MG63 (cell line): ENCODE measurements at places on chromosomes 5 and 9. TPM values are rescaled to one million over a fixed set of nuclear protein-coding genes. Genes with fewer than 3 reads are reported as not detected.

Gene PCDHA1
- 0.10 TPM in 1 of 2 replicates, not detected in the other for total RNA-seq

Gene PDLIM4
- 71.1 and 130 TPM in 2 replicates for total RNA-seq

Gene TMEM215
- total RNA-seq, result not detected in 2 replicates

Gene SPAG8
- total RNA-seq, result 2.4 TPM in 1 of 2 replicates, not detected in the other

DNA sequence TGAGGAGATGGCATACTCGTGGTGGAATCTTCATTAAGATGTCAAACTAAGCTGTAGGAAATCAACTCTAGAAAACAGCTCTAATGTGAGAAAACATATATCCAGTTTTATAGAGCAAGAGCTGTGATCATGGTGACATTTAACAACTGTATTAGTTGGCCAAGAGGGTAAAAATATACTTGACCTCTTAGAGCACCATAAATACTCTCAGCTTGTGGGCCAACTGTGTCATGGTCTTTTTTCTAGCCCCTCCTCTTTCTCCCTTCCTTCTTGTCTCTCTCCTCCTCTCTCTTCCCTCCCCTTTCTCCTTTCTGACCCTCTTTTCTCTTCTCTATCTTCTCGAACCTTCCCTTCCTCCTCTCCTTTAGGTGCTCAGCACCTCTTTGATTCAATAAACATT lies 54.7 kb downstream of the TMC1 start:
- no peak for DNase-seq

DNA sequence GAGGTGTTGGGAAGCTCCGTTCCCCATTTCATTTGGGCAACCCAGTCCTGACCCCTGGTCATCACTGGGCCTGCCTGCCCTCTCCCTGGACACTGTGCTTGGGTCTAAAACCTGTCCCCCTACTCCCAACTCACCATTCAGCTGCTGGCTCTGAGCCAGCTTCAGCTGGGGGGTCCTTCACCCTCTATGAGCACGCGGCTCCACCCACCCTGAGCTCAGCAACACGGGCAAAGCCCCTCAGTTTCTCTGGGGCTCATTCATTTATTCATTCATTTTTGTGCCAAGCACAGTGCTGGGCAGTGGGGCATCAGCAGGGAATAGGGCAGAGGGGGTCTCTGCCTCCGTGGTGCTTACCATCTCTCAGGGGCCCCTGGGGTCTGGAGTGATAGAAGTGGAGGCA lies 199.8 kb upstream of the MVB12B start:
- no peak for DNase-seq

DNA sequence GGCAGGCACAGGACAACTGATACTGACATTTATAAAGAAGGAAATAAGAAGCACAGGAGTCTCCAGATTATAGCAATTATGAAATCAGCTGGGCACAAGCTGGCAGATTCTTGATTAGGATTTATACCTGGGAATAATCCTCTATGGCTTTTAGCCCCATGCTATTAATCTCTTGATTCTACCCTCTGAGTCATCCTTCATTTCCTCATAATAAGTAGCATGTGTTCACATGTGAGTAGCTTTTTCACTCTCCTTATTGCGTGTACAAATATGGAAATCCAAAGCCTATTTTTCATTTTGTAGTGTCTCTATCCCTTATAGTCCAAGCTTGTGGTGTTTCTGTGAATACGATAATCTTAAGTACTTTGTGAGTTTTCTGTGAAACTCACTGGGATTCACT lies 185.0 kb upstream of the PRLR start:
- no peak for DNase-seq
